ENCODE measurements at places on chromosomes 2 and 18.

DNA sequence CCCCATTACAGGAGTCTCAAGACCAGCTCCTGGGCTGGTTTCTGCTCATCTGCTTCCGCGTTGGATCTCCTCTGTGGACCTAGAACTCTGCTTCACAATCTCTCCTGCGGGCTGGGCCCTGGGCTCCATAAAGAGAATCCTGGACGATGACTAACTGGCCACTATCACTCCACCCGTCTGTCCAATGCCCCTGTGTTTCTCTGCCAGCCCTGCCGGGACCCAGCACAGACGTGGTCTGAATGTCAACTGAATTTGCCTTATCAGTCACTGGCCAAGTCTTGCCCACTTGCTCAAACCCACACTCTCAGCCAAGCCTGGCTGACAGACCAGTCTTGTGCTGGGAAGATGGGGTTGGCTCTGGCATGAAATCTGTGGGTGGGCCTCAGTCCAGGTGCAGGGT lies 17.4 kb downstream of the KIF3C start:
- no peak for DNase-seq

GRCh38 chr2:14123436-14124103 lies 508.9 kb upstream of the LRATD1 start:
- no peak for DNase-seq

GRCh38 chr18:5521000-5521399 lies 22.8 kb downstream of the EPB41L3 start:
- DNase-seq, result no peak

DNA sequence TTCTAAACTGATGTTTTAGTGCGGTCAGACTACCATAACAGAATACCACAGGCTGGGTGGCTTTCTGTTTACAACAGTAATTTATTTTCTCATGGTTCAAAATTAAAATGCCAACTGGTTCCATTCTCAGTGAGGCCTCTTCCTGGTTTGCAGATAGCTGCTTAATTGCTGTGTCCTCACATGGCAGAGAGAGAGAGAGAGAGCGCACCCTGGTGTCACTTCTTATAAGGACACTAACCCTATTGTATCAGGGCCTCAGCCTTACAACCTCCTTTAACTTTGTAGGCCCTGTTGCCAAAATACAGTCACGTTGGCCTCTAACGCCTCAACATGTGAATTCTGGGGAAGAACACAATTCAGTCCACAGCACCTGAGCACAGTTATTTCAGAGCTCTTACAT lies 37.5 kb upstream of the ZNF385B start:
- DNase-seq, result no peak

- DNase-seq, result no peak
These were observed 515.2 kb downstream of the ZEB2 start for GRCh38 chr2:144004742-144005141.

- DNase-seq, result no peak
These were observed 25.3 kb upstream of the PTPRM start for GRCh38 chr18:7541835-7542234.

DNA sequence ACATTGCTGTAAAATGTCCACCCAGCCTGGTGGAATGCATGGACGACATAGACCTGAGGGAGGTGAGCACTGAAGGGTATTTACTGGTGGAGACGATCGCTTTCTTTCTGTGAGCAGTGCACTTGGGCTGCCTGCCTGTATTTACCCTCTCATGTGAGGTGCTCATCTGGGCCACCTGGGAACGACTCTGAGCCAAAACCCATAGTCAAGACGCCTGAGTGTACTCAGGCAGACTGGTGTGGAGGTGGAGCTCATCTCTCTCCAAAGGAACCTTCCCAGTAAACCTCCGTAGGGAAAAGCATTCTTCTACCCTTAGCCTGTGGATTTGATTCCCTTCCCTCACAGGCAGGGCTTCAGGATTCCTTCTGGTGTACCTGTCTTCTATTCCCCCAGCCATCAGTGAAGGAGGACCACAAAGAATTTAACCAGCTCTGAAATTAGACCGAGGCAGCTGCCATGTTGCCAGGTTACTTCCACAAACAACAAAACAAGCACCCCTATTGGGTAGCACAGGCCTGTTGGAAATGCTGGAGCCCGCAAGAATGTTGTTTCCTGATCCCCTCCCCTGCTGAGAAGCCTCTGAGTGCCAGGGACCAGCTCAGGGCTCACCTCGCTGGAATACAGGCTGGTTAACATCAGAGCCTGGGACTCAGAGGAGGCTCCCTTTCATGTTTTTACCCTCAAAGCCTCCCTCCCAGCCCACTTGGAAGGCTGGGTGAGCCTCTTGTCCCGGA lies 47.5 kb upstream of the TXNDC2 start:
- DNase-seq, result no peak

DNA sequence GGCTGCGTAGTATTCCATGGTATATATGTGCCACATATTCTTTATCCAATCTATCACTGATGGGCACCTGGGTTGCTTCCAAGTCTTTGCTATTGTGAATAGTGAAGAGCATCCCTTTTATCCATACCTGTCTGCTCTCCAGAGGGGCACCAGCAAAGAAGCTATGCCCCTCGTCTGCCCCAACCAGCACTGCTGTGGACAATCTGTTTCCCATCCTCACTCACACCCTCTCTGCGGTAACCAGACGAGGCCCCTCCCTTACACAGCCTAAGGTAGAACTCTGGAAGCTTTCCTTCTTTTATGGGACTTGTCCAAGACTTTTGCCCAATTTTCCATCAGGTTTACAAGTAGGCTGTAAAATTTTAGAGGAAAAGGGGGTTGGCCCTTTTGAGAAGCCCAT lies 24.9 kb downstream of the TTR start:
- DNase-seq, result no peak

DNA sequence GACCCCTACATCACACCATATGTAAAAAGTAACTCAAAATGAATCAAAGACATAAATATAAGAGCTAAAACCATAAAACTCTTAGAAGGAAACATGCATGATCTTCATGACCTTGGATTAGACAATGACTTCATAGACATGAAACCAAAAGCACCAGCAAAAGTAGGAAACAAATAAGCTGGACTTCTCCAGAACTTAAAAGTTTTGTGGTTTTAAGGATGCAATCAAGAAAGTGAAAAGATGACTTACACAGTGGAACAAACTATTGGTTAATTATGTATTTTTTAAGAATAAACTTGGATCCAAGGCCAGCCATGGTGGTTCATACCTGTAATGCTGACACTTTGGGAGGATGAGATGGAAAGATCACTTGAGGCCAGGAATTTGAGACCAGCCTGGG lies 150.2 kb downstream of the GALNT1 start:
- no peak for DNase-seq

DNA sequence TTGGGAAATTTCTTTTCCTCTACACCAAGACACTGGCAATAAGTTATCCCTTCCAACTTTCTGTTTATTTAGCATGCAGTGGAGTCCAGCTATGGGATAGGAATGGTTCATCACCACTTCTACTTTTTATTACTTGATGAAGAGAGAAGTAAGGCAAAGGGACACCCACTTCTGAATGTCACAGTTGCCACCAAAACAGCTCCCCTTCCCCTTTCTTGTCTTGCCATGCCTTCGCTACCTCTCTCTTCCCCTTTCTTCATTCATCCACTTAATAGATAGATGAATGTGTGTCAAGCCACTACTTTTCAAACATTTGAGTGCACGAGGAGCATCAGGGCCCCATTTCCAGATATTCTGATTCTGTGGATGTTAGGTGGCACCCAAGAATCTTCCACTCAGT lies 59.6 kb downstream of the KCTD18 start:
- no peak for DNase-seq

DNA sequence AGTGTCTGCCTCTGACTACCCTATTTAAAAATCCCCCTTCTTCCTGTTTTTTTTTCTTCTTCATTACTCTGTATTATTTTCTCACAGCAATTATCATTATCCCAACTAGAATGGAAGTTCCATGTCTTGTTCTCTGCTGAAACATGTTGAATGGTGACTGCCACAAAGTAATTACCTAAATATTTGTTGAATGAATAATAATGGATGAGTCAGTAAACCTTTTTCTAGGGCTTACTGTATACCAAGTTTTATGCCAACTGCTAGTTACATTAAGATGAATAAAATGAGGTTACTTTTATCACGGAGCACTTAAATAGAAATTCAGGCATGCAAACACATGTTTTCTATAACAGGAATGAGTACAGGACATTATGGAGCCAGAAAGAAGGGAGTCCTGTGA lies 490.6 kb downstream of the THSD7B start:
- no peak for DNase-seq

GRCh38 chr2:120804459-120804858 lies 68.8 kb downstream of the GLI2 start:
- DNase-seq, result no peak

GRCh38 chr2:111157798-111158197 lies 37.1 kb downstream of the BCL2L11 start:
- DNase-seq, result no peak

DNA sequence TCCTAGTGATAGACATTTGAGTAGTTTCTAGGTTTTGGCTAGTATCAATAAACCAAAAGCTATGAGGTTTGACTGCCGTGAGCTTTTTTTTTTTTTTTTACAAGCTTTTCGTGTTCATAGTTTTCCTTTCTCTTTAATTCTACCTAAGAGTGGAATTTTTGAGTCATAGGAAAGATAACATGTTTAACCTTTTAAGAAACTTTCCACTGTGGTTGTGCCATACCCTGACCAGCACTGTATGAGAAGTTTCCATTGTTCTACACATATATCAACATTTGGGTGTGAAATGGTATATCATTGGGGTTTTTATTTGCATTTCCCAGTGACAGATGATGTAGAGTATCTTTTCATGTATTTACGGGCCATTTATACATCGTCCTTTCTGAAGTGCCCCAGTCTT lies 31.7 kb downstream of the UBE2F start:
- no peak for DNase-seq

DNA sequence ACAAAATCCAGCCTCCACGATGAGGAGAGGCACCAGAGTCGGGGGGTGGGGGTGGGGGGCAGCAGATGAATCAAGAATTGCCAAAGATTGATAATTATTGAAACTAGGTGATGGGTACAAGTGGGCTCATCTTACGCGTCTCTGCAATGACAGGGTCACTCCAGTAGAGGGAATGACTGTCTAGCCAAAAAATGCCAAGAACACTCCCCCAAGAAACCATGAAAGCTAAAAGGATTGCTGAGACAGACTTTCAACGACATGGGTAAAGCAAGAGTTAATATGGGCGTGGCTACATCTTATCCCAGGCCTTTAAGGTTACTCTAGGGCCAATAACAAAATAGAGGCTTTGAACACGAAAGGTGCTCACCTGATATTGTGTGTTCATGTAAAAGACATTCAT lies 86.5 kb downstream of the STK39 start:
- no peak for DNase-seq

DNA sequence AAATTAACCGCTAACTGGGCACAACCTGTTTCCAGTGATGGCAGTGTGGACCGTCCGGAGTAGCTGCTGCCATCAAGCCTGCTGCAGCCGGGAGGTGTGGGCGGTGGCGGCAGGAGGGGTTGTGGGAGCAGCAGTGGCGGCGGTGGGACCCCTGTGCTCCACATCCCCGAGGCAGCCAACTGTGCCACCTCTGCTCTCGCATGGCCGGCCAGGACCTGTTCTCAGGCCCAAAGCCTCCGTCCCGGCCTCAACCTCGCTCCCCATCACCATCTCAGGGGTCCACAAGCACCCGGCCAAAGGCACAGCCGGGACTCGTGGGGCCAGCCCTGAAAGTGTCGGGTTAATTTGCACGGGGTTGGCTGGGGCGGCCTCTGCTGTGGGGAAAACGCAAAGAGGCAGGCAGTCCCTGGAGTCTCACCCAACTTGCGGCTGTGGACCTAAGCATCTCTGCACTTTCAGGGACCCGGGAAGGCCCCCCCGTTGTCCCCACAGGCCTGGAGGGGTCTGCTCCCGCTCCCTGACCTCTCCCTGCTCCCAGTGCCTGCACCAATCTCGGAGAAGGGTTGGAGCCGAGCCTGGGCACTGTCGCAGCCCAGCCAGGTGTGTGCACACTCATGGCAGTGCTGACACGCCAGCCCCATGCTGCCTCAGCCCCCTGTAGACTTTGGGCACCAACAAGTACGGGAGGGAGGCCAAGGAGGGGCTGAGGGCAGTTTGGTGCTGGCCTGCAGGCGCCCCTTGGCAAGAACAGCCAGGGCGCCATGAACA lies 44.4 kb upstream of the PEX13 start:
- no peak for DNase-seq

GRCh38 chr18:53894675-53895442 lies 329.6 kb downstream of the MBD2 start:
- no peak for DNase-seq

DNA sequence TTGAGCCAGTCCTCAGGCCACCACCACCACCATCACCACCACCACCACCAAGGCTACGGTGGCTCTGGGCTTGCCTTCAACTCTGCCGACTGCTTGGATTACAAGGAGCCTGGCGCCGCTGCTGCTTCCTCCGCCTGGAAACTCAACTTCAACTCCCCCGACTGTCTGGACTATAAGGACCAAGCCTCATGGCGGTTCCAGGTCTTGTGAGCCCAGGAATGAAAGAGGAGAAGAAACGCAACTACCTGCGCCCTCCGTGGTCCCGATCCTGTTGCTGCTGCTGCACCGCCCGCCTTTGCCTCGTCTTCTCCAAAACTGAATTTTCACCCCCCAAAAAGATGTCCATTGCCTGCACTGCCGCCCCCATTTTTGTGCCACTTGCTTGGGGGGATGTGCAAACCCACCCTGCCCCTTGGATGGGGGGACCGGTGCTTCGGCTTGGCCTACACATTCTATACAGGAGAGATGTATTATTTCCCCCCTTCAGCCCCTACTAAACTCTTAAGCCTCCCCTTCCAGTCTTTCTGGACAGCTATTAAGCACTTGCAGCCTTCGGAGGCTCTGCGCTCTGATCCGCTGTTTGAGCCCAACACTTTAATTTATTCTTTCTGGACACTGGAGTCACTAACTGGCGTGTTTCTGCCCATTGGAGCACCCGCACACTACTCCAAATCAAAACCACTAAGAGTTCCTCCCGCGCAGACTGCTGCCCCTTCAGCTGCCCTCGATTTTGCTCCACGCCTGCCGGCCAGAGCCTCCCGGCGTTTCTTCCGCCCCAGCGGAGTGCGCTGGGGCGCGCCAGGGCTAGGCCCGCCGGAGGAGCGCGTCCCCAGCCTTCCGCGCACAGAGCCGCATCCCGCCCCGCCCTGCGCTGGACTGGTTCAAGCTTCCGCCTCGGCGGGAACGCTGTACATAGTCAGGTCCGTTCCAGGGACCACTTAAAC lies 5.7 kb downstream of the OTX1 start:
- no peak for DNase-seq

DNA sequence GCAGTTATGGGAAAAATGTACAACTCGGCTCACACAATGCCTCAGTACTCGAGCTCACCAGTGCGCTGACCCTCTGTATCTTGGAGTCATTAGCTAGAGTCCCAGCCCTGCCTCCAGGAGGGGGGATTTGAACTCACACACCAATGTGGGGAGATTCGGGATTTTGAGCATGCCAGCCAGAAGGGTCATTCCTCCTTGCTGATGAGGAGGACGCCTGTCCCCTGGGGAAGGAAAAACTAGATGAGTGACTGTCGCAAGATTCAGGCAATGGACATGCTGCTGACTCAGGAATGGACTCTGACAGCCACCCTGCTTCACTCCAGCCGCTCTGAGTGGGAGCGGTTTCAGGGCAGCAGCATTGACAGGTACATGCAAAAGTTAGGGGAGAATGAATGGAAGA lies 20.6 kb downstream of the FIGN start:
- no peak for DNase-seq

GRCh38 chr2:138626148-138626547 lies 124.6 kb downstream of the SPOPL start:
- no peak for DNase-seq

GRCh38 chr2:204264085-204264553 lies 281.2 kb upstream of the PARD3B start:
- no peak for DNase-seq

GRCh38 chr2:133044556-133044955 lies 374.6 kb upstream of the LYPD1 start:
- DNase-seq, result no peak

Measured in SIG-M5 (cell line).